ENCODE measurements at places on chromosomes 12 and 14.

GRCh38 chr14:39974036-39974435 is 541.8 kb upstream of the FBXO33 start:
- DNase-seq = no peak

GRCh38 chr14:53226553-53226952 is 73.4 kb upstream of the DDHD1 start:
- no peak for DNase-seq

GRCh38 chr12:116630762-116631161 is 71.6 kb downstream of the MAP1LC3B2 start:
- DNase-seq = no peak

DNA sequence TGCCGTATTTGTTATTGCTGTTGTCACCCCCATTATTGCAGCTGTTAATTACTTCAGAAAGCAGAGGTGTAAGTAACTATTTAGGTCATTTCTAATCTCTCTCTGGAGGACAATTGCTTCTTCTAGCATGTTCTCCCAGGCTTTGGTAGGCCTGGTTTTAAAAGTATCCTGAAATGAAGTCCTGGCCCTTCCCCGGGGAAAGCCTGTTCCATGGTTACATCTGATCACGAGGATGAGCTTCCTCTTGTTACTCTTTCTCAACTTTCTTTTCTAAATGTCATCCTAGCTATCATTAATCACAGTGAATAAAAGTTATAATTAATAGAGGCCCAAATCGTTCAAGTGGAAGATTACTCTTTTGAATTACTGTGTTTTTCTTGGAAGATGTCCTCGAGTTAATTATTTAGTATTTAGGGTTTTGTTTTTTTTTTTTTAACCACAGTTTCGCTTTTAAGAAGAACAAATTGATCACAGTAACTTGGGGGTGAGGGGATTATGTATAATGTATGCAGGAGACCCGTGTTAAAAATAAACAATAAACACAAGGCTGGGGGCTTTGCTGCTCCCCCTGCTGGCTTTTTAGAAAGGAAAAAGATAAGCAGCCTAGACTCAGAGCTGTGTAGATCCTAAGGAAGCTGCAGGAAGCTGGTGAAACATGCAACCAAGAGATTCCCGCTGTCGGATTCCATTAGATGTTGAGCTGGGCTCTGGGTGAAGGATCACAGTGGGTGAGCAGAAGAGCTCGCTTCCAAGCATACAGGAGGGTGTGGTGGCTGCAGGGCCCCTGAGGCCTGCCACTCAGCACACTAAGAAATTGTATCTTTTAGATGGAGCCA is 420.1 kb downstream of the FUT8 start:
- DNase-seq = no peak

- peak; percentile 77 for DNase-seq
These were observed 324 bp upstream of the HOXC9 start for GRCh38 chr12:53999559-54000115.

GRCh38 chr14:64515053-64515452 is 10.5 kb downstream of the ZBTB1 start:
- no peak for DNase-seq

DNA sequence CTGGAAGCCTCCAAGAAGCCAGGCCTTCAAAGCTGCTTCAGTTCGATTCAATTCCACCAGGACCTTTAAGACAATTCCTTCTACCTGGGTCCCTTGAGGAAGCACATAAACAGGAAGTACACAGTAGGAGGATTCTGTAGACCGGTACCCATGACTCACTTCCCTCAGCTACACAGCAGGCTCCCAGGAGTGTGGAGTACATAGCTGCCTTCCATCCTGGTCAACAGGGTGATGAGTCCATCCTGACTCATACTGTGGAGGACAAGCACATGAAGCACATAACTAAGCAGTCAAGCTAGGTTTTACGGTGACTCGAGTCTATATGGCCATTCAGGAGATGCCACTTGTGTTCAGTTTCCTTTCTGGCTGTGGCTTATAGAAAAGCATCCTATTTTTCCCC is 197.6 kb upstream of the RBM19 start:
- DNase-seq = peak; percentile 18

GRCh38 chr12:12716151-12716792 is 896 bp upstream of the CDKN1B start:
- no peak for DNase-seq

- no peak for DNase-seq
These were observed 204.0 kb downstream of the SSPN start for GRCh38 chr12:26399381-26399780.

- no peak for DNase-seq
These were observed 28.5 kb upstream of the NUDT14 start for GRCh38 chr14:105209646-105210045.

GRCh38 chr12:111444314-111444924 is 38.7 kb downstream of the SH2B3 start:
- DNase-seq = no peak

DNA sequence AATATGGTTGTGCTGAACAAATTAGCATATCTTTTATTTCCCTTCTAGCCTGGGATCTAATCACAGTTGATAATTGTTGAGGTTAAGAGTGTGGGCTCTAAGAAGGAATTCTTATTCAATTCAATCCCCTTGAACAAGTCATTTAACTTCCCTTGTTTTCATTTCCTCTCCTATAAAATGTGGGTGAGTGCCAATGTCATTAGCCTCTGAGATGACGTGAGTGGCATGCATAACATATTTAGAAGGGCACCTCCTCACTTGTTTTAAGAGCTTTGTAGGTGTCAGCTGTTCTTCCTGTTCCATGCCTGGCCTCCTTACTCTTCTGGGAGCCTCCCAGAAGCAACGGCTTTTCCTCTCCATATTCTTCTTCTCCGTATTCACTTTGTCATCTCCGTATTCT is 155.4 kb upstream of the NEDD1 start:
- DNase-seq = no peak

DNA sequence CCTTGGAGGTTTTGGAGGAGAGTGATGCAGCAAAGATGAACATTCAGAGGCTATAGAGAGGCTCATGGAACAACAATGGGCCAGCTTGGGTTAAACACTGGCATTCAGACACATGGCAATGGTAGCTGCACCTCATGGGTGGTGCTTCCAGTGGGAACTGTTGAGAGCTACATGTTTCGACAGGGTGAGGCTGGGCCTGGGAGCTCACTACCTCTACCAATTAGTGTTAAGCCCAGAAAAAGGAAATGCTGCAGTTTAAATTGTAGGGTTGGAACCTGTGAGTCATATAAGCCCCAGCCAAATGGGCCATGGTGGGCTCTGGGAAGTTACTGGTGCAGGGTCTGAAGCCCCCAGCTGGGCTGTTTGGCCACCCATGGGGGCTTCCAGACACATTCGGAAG is 279.7 kb downstream of the ZFP36L1 start:
- DNase-seq = peak; percentile 20

DNA sequence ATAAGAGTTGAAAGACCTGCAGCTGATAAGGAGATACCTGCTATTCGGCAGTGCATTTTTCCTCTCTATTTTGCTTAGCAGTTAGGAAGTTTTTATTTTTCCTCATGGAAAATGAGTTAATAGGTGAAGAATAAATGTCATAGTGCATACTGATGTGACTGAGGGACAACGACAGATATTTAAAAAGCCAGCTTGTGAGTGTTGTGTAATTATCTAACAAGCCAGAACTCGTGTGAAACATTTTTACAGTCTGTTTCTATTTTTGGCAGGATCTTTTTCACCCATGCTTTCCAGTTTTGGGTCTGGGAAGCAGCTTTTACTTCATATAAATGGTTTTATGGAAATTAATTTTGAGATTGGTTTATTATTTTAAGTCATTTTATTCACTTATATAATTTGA is 2.9 kb downstream of the FBXO34 start:
- DNase-seq = no peak

DNA sequence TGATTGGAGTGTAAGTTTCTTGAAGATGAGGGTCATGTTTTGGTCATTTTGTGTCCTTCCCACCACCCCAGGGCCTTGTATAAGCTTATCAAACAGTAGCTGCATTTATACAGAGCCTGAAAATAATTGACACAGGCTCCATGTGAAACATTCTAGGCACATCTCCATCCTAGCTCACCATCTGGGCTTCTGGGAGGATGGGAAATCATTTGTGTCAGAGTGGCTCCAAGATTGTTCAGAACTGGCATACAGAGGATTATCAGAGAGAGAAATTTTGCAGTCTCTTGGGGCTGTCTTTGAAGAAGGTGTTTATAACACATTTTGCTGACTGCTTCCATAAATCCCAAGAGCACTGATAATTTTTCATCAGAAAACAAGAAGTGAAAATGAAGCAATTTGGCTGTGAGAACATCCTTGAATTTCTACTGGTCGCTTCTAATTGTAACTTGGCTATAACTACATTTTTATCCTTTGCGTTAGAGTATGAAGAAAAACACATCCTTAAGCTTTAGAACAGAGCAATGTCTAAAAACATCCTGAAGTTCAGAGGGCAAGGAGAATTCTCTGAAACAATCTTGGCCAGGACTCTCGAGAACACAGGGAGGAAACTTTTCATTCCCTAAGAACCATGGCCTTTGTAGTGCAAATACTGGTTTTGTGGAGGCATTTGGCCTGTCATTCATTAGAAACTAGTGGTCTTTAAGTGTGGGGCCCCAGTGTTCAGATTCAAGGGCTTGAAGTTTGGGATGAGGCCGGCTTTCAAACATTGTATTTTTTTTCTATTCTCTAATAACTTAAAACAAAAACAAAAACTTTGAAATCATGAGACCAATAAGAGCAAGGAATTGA is 151.1 kb downstream of the DACT1 start:
- no peak for DNase-seq

- DNase-seq = no peak
These were observed 39.9 kb upstream of the DHRS7 start for GRCh38 chr14:60204843-60205774.

DNA sequence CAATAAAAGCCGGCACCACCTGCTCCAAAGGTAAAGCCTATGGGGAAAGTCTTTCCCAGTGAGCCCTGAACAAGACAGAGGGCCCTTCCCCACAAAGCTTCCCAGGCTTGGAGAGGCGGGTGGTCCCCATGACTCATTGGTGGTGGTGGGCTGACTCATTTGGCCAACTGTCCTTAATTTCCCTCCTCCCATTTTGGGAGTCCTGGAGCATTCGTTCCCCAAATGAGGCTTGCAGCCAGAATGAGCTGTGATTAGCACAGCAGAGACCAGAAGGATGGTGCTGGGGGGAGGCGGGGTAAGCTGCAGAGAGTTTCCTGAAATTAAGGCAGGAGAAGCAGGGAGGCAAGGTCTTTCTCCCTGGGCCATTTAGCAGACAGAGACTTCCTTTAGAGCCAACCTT is 241.7 kb downstream of the DPF3 start:
- no peak for DNase-seq

- DNase-seq = no peak
These were observed 62.7 kb downstream of the FBXO34 start for GRCh38 chr14:55333711-55334485.

DNA sequence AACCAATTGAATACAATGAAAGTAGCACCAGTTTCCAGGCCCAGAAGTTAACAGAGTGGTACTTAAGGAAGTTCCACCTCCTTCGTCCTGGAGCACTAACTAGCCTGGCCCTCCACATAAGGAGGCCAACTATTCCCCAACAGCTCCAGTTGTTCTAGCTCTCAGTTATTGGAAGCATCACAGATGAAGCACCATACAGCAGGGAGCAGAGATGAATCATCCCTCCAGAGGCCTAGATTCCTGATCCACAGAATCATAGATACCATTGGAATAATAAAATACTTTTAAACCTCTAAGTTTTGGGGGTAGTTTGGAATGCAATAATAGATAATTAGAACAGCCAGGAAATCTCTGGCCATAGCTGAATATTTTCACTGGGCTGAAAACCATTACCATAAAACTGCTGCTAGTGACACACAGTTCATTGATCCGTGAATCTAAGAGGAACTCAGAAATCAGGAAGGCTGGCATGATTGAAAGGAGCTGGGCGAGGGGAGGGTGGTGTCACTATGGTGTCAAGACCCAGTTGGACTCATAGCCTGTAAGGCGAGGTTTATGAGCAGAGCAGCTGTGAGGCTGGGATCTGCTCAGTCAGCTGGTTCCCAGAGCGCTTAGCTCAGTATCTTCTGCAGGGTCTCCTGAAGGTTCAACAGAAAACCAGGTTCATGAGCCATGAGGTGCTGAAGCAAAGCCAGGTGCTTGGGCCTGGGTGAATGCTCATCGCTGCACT is 371.4 kb upstream of the TMTC1 start:
- no peak for DNase-seq

GRCh38 chr12:65638324-65638723 is 186.0 kb upstream of the HMGA2 start:
- DNase-seq = no peak

DNA sequence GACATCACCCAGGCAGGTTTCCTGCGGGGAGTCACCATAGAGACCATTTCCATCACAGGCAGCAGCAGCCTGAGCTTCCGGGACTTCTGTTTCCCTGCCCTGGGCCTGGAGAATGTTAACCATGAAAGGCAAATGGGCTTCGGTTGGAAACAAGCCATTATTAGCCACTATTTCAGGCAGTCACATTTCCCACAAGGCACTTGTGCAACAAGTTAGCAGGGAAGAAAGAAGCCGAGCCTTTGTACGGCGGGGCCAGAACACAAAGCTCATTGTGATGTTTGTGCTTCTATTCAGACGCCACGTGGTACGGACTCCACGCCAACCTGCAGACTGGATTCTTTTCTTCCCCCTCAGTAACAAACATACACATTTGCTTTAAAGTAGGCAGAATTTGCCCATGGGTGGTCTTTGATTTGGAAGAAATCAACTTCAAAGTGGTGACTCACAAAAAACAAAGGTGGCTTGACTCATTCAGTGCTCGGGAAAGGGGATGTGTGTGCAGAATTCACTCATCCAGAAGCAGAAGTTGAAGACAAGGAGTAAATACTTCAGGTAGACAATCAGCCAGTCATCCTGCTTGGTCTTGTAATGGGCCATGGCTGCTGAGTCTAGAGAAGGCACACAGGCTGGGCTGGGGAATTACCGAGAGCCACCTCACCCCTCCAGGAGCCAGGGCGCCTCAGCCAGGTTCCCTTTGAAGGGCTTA is 154.2 kb upstream of the PRMT8 start:
- DNase-seq = no peak

DNA sequence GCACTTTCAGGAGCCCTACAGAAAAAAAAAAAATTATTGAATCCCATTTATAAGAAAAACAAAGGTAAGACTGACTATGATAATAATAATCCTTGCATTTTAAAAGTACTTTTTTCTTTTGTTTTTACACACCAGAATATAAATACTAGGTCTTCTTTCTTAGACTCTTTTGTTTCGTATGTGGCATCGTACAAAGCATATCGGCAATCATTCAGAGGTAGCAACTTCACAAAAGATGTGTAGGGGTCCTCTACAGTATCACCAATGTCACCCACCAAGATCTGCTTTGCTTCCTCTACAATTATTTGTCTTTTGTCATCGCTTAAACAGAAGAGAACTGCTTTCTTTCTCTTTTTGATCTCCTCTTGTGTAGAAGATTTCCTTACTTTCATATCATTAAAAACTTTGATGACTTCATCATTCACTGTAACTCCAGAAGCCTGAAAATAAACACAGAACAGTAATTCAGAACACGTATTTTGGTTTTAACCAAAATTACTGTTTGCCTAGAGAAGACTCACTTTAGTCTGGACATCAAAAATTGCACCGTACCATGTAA is 1.2 kb downstream of the CFL2 start:
- no peak for DNase-seq

- peak; percentile 43 for DNase-seq
These were observed at the start of gene ARHGEF40 for GRCh38 chr14:21070083-21070609. TSS of gene ARHGEF40 (plus strand) at chr14:21070304. CDS start at chr14:21070397, 93 bp downstream.
